ENCODE measurements at places on chromosomes 2 and 18. TPM values are rescaled to one million over a fixed set of nuclear protein-coding genes. Genes with fewer than 3 reads are reported as not detected.

The COLEC12 gene
- not detected for total RNA-seq

The SETBP1 gene
- total RNA-seq, result 0.58 TPM

The KRTCAP3 gene
- 0.71 TPM for total RNA-seq

The FAP gene
- total RNA-seq, result not detected

The APOB gene
- total RNA-seq, result not detected

The MYCN gene
- not detected for total RNA-seq

The SERPINB10 gene
- total RNA-seq, result not detected

The RNU2-63P gene
- total RNA-seq, result not detected

The NCL gene
- total RNA-seq, result 756 TPM

The AP1S3 gene
- total RNA-seq, result 25.2 TPM

The CHRNG gene
- total RNA-seq, result not detected

The REG3A gene
- total RNA-seq, result not detected

The RAB6C gene
- total RNA-seq, result not detected

The PDCD1 gene
- total RNA-seq, result not detected

The DNAH7 gene
- total RNA-seq, result 0.76 TPM

The PIEZO2 gene
- 0.58 TPM for total RNA-seq

The PRSS56 gene
- not detected for total RNA-seq

The IL1R1 gene
- total RNA-seq, result 24.5 TPM

The DSG4 gene
- total RNA-seq, result not detected

The PDE1A gene
- total RNA-seq, result 0.08 TPM

The FEZ2 gene
- 63.7 TPM for total RNA-seq

The EMILIN1 gene
- 0.36 TPM for total RNA-seq

The SLC9A4 gene
- not detected for total RNA-seq

The FOXD4L1 gene
- total RNA-seq, result 0.64 TPM

The TLX2 gene
- total RNA-seq, result 0.14 TPM

The SERPINB3 gene
- 0.26 TPM for total RNA-seq

The TMEM200C gene
- not detected for total RNA-seq

The LRRC30 gene
- total RNA-seq, result not detected

The MSTN gene
- not detected for total RNA-seq

The ZCCHC2 gene
- 9.5 TPM for total RNA-seq

The DYNAP gene
- total RNA-seq, result not detected

The LIPG gene
- 0.03 TPM for total RNA-seq

The PTPRN gene
- 1.3 TPM for total RNA-seq

The PROKR1 gene
- total RNA-seq, result not detected

Measured in A549 treated with CpdA at 1 μM for 4 hours (cell line).